Stimulated activated CD8-positive, alpha-beta memory T cell treated with anti-CD3 and anti-CD28 coated beads, Interleukin-12 subunit alpha, Interleukin-12 subunit beta, amount 100 ng/mL, for 1 hour (primary cell): ENCODE measurements at places on chromosomes 11 and 22.

GRCh38 chr22:25482091-25482760 lies 82.2 kb upstream of the GRK3 start:
- no peak for DNase-seq

GRCh38 chr11:20048246-20048645 lies 112.0 kb downstream of the DBX1 start:
- no peak for DNase-seq

DNA sequence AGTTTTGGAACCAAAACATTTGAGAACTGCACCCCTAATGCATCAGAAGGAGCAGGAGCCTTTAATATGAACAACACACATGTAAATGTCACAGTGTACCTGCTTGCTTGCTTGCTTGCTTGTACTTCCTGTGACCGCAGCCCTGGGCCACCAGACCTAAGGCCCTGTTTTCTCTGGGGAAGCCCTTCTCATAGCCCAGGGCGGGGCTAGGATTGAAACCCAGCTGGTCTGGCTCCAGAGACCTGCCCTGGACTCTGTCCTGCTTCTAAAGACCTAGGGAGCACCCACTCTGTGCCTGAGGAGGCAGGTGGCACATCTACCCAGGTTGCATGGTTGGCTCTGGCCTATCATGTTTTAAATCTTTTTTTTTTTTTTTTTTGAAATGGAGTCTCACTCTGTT lies 7.6 kb upstream of the MCM5 start:
- no peak for DNase-seq

- no peak for DNase-seq
Observed at GRCh38 chr22:31866918-31867317, 77.4 kb upstream of the YWHAH start.

DNA sequence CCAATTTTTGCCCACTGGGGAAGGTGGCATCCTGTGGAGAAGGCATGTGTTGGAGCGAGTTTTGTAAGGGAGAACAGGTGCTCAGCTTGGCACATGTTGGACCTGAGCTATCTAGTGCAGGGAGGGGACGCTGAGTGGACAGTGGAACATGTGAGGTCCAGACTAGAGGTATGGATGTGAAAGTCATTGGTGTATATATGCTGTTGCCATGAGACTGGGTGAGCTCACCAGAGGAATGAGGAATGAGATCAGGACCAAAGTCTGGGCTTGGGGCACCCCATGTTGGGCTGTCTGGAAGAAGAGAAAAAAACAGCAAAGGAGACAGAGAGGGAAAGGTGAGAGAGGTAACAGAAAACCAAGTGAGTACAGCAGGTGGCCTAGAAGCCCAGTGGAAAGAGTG lies 12.3 kb upstream of the SYT7 start:
- DNase-seq = no peak

GRCh38 chr11:100715165-100715761 lies 28.2 kb downstream of the ARHGAP42 start:
- no peak for DNase-seq

GRCh38 chr22:21073023-21073422 lies 27.3 kb downstream of the LRRC74B start:
- no peak for DNase-seq

- DNase-seq = no peak
Observed at GRCh38 chr11:122668562-122669090, 13.1 kb downstream of the UBASH3B start.

DNA sequence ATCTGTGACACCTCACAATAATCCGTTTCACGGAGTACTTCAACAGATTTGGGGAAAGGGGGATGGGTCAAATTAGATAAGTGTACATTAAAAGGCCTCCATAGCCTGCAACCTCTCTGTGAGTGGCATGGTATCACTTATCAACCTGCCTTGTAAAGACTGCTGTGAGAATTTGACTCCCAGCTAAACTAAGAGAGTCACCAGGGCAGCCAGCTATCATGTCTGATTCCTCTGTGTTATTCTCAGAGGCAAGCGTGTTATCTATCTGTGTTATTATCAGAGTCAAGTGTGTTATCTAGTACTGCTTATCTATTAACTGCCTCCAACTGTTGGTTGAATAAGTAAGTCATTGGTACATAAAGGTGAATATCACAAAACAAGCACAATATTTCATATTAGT lies 4.1 kb upstream of the FAM83F start:
- no peak for DNase-seq

- DNase-seq = no peak
Observed at GRCh38 chr22:17964643-17965042, 59.7 kb downstream of the MICAL3 start.

GRCh38 chr22:49099496-49100124 lies 728.1 kb downstream of the BRD1 start:
- DNase-seq = no peak

DNA sequence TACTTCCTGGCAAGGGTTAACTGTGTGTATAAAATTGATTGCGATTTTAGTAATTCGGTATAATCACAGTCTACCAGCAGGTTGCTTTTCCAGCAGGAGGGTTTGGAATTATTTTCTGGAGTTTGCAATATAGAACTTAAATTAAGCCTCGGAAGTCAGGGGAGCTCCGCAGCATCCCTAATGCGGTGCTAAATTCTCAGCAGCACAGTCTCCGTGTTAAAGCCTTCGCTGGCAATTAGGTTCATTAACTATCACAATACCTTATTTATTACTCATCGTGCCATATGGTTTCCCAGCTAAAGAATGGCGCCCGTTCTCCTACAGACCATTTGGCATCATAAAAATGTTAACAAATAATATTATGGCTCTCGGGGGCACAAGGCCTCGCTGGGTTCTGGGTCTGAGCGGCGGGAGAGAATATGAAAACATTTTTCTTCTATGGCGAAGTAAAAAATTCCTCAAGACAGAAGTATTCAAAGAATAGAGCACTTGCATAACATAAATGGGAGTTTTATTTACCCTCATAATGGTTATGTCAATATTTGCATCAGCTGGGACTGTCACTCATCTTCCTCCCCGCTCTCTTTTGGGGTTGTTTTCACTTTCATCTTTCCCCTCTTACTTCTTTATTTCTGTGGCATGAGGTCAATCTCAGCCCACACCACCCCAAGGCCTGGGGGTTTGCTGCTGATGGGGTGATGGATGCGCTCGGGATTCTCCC lies 28.1 kb upstream of the ZBTB16 start:
- DNase-seq = no peak

DNA sequence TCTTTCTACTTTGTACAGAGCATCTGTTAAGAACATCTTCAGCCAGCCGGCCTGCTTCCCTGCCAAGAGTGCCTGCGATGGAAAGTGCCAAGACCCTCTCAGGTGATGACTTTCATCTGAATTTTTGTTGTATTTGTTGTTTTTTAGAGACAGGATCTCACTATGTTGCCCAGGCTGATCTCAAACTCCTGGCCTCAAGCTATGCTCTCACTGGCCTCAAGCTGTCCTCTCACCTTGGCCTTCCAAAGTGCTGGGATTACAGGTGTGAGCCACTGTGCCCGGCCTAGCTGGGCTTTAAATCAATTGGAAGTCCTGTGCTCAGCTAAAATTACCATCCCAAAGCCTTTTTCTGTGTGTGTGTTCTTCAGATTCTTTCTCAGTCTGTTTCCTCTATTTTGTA lies 64.2 kb upstream of the ADORA2A start:
- no peak for DNase-seq

DNA sequence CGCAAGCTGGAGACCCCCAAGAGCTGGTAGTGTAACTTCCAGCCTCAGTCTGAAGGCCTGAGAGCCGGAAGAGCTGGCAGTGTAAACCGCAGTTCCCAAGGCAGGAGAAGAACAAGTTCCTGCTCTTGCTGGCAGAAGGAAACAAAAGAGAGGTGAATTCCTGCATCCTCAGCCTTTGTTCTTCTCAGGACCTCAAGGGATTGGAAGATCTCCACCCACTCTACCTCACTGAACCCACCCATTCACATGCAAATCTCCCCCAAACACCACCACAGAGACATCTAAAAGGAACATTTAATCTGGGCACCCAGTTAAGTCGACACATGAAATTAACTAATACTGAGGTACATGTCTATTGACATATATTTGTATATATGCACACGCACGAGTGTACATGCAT lies 1310.3 kb downstream of the TBC1D22A start:
- no peak for DNase-seq

- DNase-seq = no peak
Observed at GRCh38 chr22:27810609-27811151, 9.1 kb upstream of the MN1 start.

DNA sequence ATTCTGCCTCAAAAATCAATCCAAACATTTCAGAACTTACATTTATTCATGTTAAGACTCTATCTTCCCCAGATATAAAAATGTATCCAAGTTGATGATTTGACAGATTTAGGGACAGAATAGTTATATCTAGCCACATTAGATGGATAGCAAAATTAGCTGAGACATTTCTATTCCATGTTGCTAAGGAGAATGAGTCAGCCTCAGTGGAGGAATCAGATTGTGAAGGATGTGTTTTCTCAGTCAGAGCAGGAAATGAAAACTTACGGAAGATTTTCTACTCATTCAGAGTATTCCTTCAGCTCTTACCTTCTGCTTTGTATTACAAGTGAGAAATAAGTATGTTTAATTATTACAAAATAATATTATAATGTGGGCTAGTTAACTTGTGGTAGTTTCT lies 556.3 kb upstream of the ANO3 start:
- DNase-seq = no peak

- DNase-seq = no peak
Observed at GRCh38 chr11:63802637-63803414, 10.4 kb upstream of the SPINDOC start.

GRCh38 chr11:46127150-46127638 lies 5.9 kb upstream of the PHF21A start:
- DNase-seq = peak; percentile 27
